ENCODE measurements at places on chromosomes 1 and 21.

DNA sequence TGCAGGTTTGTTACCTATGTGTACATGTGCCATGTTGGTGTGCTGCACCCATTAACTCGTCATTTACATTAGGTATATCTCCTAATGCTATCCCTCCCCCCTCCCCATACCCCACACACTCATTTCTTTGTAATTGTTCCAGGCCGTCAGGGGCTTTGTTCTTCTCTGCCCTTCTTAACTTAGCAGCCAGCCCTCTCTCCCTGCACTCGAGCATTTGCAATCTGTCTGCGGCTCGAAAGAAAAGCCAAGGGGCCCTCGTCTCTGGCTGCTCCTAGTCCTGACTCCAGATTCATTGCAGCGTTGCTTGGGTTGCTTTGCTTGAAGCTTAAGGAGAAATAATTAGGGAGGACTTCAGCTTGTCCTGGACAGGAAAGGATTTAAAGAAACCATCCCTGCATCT is 85.7 kb downstream of the ATP1A1 start:
- no peak for DNase-seq

DNA sequence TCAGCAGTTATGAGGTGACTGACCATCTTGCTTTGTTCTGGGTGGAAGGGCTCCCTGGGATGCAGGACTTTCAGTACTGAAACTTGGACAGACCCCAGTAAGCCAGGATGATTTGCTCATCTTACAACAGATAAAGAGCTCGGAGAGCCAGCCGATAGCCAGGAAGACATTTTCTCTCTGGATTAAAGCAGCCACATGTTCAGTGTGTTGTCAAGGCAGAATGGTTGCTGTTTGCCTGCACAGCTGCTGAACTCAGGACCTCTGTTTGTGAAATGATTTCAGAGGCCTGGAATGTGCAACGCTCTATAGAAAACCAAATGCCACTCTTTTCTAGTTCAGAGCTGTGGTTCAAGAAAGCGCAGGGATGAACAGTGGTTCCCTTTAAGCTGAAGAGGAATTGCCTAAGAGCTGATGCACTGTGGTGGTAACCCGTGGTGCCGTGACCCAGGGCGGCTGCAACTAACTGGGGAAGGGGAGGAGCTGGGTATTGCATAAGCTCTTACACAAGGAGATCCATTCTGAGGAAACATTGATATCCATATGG is 40.7 kb downstream of the CASQ2 start:
- DNase-seq, result no peak

DNA sequence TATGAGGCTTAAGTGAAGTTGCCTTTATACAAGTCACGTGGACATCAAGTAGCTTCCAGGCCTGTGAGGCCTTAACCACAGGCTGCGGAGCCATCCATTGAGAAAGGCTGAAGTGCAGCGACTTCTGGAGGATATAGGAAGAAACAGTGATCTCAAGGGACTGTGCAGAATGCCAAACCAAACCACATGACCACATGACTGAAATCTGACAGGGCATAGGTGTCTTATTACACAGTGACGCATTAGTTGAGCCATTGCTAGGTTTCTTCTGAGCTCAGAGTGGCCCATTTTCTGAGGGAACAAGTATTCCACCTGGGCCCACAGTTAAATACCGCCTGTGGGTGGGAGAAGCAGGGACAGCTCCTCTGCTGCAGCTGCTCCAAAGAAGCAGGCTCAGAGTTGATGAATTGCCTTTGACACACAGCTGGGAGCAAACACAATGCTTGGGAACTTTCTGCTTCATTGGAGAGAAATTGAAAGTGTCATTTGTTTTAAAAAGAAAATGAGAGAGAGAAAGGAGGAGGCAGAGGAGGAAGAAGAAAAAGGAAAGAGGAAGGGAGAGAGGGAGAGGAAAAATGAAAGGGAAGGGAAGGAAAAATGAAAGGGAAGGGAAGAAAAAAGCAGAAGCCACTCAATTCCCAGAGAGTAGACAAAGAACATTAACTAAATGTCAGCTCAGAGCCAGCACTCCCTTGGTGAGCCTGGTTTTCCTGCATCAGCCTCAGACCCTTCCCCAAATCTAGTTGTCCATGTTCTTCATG is 94.4 kb downstream of the COLGALT2 start:
- no peak for DNase-seq

DNA sequence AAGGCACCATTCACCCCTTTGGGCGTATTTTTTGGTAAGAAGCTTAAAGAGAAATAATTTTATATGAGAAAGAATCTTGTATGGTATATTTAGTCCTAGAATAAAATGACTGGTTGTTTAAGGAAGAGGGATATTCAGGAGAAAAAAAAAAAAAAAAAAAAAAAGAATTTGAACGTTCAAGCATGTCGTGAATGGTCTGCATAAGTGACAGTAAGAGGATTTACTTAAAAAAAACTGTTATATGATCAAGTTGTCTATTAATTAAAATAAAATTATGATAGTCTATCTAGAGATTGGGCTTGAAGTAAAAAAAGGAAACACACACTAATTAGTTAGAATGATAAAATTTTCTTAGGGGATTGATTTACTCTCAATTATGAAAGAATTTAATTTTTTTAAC is 11.7 kb upstream of the OR14I1 start:
- no peak for DNase-seq

DNA sequence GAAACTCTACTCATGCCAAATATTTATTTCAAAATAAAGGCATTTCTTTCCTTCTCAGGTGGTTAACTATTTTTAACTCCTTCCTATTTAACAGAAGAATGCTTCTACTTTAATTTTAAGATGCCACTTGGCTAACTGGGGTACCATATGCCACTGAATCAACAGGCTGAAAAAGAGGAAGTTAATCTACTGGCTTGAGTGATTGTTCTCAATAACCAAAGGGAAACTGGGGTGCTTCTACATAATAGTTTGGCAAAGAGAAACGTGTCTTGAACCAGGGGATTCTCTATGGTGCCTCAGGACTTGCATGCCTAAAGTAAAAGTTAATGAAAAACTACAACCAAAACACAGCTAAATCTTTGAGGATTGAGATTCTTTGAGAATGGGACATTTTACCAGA is 142.6 kb downstream of the DENND1B start:
- no peak for DNase-seq

DNA sequence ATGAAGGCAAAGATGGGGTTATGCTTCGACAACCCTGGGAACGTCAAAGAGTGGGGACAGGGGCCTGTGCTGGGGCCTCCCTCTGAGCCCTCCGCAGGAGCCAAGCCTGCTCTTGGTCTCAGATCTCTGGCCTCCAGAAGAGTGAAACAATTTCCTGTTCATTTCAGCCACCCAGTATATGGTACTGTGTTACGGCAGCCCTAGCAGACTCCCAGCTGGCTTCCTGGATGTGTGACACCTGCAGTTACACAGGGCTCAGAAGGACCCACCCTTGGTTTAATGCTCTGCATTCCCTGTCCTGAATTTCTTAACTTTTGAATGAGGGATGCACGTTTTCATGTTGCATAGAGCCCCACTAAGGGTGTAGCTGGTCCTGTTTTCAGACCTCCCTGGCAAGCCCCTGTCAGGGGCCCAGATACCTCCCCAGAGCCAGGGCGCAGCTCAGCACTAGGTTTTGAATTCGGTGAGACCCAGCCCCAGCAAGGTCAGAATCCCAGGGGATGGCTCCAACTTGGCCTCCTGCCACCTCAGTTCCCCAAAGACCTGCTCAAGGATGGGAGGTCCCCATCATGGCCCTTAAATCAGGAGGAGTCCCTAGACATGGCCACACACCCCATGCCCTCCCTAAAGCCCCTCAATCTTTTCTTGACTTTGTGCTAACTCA is 79.0 kb upstream of the IFFO2 start:
- DNase-seq, result no peak

- no peak for DNase-seq
Measured at GRCh38 chr1:220697326-220697725, 7.2 kb downstream of the C1orf115 start.

GRCh38 chr1:11680270-11681070 is 478 bp downstream of the MAD2L2 start:
- no peak for DNase-seq

DNA sequence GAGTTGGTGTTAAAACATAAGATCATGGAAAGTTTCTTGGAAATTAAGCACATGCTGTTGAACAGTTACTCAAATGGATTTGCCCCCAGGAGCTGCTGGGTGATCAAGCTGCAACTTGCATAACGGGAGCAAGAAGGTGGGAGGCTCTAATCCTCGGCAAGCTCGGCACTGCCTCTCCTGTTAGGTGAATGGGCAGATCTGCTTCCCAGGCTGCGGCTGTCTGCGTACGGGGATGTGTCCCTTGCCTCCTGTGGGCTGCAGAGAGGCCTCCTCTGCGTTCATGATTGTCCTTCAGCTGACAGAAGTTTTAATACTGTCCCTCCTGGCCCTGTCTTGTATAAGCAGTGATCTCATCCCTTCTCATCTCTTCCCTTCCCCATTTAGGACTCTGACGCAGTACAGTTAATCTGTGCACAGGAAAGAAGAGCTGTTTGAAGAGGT is 36.7 kb downstream of the ATP1A1 start:
- no peak for DNase-seq

DNA sequence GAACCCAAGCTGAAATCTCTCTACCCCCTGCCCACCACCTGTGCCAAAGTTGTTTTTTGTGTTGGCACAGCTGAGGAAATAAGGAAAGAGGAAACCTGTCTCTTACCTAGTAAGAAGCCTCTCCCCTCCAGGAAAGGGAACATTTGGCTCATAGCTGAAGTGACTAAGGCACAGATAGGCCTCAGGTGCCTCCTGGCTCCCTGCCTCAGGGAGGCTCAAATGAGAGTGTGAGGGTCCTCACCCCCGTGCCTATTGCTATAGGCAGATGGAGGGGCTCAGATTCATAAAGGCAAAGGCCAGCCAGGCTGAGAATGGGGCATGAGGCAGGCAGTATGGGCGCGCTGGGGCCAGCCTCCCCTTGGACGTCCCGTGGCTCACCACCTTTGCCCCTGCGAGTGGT is 7.4 kb downstream of the SLC30A2 start:
- DNase-seq, result no peak

- no peak for DNase-seq
Measured at GRCh38 chr1:162214202-162214601, 144.7 kb downstream of the NOS1AP start.

GRCh38 chr1:9561429-9561828 is 22.2 kb downstream of the SLC25A33 start:
- DNase-seq, result no peak

DNA sequence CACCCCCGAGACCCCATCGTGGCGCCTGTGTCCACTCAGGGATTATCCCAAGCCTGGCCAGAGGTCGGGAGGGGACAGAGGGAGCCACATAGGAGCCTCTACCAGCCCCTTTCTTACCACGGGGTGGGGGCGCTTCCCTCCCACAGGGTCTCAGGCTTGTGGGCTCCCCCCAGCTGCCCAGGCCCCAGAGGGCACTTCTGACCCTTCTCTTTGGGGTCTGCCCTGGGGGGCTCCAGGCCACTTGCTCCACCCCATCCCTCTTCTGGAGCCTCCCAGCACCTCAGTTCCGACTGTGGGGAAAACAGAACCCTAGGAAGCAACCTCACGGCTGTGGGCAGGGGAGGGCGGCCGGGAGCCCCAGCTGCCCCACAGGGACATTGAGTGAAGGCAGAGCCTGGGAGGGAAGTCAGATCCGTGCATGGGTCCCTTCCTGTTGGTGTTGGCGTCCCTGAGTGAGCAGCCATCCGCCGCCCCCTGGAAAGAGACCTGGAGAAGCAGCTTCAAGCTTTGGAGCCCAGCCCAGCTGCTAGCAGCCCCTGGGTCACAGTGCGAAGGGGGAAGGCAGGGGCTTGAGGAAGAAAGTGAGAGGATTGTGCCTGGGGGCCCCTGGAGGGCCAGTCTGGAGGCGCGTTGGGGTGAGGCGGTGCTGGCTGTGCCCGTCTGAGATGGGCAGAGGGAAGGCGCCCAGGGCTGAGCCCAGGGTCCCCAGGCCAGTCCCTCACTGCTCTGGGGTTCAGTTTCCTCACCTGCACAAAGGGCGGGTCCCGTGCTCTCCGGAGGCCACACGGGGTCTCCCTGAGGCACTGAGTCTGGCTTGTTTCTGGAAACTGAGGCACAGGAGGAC is 22.1 kb downstream of the RRP1 start:
- no peak for DNase-seq

DNA sequence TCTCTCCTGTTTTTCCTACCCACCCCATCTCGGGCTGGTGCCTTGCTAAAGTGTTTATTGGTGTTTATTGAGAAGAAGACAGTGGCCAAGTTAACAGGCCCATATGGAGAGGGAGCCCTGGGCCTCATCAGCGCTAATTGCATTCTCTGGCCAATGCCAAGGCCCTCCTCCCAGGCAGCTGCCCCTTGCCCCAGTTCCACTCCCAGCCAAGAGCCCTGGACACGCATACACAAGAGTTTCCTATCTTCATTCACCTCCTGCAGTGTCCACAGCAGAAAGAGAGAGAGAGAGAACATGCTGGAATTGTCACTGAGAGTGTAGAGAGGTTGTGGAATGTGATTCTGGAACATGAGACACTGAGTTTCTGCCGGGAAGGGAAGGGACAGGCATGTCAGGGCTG is 25.4 kb upstream of the VWA5B1 start:
- DNase-seq, result no peak

DNA sequence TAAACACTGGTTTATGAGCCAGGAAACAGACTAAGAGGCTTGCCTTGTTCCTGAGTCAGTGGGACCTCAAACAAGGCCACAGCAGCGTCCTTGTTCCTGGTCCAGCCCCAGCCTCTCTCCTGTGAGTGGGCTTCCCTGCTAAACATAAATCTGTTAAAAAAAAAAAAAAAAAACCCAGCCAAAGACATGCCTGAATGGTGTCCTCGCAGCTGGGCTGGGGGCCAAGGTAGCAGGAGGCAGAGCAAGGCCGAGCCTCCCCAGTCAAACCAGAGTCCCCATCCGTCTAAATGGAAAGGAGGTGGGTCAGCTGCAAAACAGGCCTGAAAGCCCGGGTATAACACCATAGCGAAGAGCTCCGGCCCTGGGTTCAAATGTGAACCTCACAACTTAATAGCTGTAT is 18.1 kb upstream of the IFFO2 start:
- no peak for DNase-seq

GRCh38 chr1:183416850-183417771 is 1.1 kb downstream of the NMNAT2 start:
- DNase-seq, result no peak

- no peak for DNase-seq
Measured at GRCh38 chr1:173063171-173063570, 12.4 kb upstream of the TNFSF18 start.

DNA sequence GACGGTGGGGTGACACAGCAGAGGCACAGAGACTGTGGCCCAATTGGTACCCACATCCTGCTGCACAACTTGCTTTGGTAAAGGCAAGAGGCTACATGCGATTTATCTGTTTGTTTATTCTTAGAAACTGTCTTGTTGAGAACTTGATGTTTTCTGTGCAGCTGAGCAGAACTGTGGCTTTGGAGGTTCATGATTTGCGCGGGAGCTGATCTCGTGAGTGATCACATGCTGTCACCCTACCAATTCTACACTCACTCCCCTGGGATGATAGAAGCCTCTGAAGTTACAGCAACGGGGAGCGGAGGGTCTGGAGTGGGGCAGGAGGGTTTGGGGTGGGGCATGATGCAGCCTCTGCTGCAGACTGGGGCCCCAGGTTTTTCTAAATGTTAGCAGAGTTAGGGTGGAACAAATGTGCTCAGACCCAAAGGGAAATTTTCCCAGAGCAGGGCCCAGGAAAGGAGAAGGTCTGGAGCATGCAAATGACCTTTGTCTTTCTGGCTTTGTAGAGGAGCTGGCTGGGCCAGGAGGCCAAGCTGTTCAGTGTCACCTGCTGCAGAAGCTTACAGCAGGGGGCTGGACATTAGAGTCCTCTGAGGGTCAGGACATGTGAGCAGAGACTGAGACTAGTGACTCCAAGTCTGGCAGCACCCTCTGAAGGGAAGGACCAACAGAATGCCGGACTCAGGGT is 83.6 kb downstream of the GRIK3 start:
- DNase-seq, result no peak
